ENCODE measurements at places on chromosomes 16 and 17.

DNA sequence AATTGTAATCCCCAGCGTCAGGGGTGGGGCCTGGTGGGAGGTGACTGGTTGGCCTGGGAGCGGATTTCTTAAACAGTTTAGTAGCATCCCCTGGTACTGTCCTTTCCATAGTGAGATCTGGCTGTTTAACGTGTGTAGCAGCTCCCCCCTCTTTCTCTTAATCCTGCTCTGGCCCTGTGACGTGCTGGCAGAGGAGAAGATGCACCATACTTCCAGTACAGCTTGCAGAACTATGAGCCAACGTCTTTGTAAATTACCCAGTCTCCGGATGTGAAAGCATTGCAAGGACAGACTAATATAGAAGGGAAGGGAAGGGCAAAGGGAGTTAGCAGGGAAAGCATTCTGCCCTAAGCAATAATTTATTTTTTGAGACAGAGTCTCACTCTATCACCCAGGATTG lies 83.9 kb downstream of the RMI2 start:
- no peak for DNase-seq

GRCh38 chr16:25006504-25007056 lies 8.6 kb downstream of the ARHGAP17 start:
- peak; percentile 86 for DNase-seq

GRCh38 chr17:29588017-29588561 lies 1.4 kb downstream of the GIT1 start:
- DNase-seq = peak; percentile 26

DNA sequence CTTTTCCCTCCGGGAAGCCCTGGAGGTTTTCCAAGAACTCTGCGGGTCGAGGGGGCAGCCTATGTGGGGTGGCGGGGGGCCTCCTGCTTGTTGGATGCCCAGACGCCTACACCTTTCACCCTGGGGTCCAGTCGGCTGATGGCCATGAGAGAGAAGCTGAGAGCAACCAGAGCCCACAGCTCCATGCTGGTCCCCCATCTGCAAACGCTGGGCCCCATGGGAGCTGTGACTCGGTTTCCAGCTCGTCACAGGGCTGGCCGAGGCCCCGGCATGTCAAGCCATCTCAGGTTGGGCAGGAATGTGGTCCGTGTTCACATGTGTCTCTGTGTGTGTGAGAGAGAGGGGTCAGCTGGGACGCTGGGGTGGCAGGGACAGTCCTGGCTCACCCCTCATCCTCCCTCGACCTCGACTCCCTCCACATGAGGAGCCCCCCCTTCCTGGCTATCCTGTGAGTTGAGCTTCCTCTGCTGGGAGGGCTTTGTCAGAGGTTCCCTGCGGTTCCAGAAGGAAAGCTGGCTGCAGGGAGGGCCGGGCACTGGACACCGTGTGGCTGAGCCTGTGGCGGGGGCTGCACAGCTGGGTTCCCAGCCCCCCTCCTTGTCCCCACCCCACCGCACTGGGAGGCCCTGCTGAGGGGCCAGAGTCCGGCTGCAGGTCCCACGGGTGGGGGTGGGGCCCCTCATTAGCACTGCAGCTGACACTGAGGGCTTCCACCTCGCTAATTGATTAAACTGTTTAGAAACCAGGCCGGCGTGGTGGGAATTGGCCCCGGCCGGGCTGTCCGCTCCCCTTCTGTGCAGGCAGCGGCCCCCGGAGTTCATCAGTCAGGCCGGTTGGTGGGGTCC lies 19.1 kb downstream of the METRNL start:
- DNase-seq = no peak

DNA sequence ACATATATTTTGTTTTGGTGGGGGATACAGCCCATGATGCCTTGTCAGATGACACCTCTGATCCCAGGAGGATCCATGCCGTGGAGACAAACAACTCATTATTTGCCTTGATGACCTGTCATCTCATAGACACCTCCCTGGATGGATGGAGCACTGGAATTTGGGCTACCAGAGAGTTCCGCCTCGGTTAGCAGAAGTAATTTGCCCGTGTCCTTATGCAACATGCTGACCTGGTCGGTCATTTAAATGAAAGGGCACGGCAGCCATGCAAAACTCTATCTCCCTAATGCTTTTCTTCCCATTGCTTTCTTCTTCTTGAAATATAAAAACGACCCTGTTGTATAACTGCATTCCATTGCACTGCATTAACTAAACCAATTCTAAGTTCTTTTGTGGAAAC lies 145.3 kb downstream of the GRIN2A start:
- no peak for DNase-seq
